Omental fat pad (tissue), 4 donors: ENCODE measurements at places on chromosomes 6 and 20.

GRCh38 chr6:113137426-113137825, 719.7 kb upstream of the MARCKS start:
- no peak for DNase-seq

GRCh38 chr6:87714093-87714842, 12.2 kb upstream of the AKIRIN2 start:
- DNase-seq = no peak

GRCh38 chr20:58839991-58840747, 10.5 kb downstream of the GNAS-AS1 start:
- DNase-seq = no peak

DNA sequence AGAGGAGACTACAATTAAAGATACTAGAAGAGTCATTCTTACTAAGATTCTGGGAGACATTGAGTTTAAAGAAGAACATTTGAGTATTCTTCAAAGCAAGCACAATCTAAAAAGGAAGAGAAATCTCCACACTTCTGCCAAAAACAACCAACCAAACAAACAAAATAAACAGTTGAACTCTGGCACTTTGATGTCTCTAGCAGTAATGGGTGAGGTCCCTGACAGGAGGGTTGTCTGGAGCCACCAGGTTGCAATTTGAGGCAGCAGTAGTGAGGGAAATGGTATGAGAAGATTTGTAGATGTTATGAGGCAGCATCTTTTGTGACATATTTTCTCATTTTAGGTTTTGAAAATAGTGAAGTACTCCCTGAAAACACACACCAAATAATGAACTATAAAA, 108.1 kb downstream of the PHF3 start:
- no peak for DNase-seq

GRCh38 chr6:68127074-68127473, 508.0 kb upstream of the ADGRB3 start:
- no peak for DNase-seq

- DNase-seq = no peak
Measured at GRCh38 chr20:58483470-58483869, 31.7 kb downstream of the APCDD1L start.

- DNase-seq = no peak
Measured at GRCh38 chr6:99612551-99613408, 6.1 kb downstream of the PRDM13 start.

DNA sequence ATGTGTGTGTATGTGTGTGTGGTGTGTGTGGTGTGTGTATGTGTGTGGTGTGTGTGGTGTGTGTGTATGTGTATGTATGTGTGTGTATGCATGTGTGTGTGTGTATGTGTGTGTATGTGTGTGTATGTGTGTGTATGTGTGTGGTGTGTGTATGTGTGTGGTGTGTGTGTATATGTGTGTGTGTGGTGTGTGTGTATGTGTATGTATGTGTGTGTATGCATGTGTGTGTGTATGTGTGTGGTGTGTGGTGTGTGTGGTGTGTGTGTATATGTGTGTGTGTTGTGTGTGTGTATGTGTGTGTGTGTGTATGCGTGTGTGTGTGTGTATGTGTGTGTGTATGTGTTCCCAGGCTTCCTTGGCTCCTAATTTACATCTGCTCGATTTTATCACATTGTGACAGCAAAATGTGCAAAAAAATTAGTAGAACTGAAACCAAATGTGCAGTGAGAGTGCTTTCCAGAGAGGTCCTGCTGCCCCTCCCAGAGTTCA, 234.5 kb downstream of the BMP7 start:
- DNase-seq = no peak

DNA sequence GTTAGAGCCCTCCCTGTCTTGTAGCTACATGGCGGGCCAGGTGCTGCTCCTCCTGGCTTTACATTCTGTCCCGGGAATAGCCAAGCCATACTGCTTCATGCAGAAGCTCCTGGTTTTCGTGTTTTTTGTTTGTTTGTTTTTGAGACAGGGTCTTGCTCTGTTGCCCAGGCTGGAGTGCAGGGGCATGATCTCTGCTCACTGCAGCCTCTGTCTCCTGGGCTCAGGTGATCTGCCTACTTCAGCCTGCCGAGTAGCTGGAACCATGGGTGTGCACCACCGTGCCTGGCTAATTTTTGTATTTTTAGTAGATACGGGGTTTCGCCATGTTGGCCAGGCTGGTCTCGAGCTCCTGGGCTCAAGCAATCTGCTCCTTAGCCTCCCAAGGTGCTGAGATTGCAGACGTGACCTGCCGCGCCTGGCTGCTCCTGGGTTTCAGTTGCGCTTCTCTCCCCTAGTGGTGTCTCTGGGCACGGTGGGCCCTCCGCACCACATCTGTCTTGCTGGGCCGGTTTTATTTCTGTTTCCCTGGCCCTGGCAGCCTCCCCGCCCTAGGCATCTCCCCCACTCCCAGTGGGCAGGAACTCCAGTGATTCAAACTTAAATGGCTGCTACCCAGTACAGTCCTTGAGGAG, 12.9 kb downstream of the CDYL start:
- DNase-seq = no peak

DNA sequence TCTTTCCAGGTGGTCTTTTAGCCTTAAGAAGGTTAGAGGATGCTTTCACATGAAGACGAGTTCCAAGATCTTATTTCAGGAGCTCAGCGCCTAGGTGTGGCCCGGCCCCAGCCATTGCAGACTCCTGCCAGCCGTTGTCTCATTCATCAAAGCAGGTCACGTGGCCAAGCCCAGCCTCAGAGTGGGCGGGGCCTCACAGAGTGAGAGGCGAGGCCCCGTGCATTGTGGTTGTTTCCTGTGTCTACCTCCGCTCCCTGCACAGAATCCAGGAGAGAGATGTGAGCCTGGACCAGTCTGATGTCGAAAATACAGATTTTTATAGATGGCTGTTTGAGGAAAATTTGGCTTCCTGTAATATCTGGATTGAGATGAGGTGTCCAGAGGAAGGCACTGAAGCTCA, 49.2 kb upstream of the CST5 start:
- DNase-seq = no peak

DNA sequence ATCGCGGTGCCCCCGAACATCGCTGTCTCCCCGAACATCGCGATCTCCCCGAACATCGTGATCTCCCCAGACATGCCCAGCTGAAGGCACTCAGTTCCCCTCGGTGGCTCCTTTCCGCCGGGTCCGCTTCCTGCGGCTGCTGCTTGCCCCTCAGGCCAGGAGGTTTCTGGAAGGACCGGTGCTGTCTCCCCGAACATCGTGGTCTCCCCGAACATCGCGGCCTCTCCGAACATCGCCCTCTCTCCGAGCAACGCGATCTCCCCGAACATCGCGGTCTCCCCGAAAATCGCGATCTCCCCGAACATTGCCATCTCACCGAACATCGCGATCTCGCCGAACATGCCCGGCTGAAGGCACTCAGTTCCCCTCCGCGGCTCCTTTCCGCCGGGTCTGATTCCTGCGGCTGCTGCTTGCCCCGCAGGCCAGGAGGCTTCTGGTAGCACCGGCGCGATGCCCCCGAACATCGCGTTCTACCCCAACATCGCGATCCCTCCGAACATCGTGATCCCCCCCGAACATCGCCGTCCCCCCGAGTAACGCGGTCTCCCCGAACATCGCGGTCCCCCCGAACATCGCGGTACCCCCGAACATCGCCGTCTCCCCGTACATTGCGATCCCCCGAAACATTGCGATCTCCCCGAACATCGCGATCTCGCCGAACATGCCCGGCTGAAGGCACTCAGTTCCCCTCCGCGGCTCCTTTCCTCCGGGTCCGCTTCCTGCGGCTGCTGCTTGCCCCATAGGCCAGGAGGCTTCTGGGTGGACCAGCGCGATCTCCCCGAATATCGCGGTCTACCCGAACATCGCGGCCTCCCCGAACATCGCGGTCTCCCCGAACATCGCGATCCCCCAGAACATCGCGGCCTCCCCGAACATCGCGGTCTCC, 808 bp downstream of the ULBP1 start:
- DNase-seq = no peak

GRCh38 chr20:3174442-3175261, 1.3 kb upstream of the LZTS3 start:
- DNase-seq = no peak
